ENCODE measurements at places on chromosomes 3 and 15.

DNA sequence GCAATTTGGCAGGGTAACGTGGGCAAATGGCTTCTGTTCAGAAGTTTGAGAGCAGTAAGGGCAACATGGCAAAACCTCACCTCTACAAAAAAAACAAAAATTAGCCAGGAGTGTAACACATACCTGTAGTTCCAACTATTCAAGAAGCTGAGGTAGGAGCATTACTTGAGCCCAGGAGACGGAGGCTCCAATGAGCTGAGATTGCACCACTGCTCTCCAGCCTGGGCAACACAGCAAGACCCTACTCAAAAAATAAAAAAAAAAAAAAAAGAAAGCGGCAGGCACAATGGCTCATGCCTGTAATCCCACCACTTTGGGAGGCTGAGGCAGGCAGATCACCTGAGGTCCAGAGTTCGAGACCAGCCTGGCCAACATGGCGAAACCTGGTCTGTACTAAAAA lies 5.9 kb upstream of the INO80 start:
- DNase-seq: no peak

DNA sequence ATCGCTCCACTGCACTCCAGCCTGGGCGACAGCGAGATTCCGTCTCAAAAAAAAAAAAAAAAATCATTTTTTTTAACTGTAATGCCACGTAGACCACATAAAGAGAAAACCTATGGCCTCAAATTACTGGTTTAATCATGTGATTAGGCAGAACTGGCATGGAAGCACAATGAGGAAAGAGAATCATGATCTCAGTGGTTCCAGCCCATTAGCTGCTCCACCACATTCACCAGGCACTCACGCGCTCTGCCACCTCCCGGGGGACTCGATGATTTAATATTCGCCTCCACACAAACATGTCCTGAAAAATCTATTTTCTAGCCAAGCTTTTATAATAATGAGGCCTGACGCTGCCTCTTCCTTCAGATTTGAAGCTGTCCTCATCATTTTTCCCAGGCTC lies 204.7 kb downstream of the TBL1XR1 start:
- no peak for DNase-seq

- no peak for DNase-seq
These were observed 16.4 kb upstream of the SKIC8 start for GRCh38 chr15:78315686-78316282.

DNA sequence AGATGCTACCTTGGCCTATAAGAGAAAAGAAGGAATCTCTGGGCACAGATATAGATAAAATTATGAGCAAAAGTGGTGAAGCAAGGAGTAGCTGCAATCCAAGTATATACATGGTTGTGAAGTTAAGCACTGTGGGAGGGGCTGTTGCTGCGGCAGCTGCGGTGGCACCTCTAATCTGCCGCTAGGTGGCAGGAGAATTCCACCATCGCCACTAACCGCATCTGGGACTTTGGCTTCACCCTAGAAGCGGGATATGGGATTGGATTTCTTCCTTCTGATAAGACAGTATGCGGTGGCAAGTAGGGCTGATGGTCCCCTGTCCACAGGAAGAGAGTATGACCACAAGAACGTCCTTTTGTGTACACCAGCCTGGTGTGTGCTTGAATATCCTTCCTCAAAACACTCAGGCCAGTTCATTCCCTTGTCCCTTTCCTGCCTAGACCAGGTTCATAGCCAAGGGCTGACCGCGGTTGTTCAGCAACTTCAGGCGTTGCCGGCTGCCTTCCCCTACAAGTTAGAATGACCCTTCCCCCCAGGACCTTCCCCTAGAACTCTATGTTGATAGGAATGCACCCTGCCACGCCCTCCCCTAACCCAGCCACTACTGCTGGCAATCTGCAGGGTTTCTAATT lies 5.1 kb downstream of the MAGEL2 start:
- DNase-seq: no peak

GRCh38 chr3:12655701-12656100 lies 8.2 kb downstream of the RAF1 start:
- DNase-seq: no peak

DNA sequence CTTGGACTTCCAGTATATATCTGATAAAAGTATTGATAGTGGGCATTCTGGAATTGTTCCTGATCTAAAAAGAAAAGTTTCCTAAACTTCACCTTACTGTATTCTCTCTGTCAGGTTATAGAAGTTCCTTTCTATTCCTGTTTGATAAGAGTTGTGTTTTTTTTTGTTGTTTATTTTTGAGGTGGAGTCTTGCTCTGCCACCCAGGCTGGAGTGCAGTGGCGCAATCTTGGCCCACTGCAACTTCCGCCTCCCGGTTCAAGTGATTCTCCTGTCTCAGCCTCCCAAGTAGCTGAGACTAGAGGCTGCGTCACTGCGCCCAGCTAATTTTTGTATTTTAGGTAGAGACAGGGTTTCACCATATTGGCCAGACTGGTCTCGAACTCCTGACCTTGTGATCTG lies 13.1 kb downstream of the BLM start:
- DNase-seq: no peak

DNA sequence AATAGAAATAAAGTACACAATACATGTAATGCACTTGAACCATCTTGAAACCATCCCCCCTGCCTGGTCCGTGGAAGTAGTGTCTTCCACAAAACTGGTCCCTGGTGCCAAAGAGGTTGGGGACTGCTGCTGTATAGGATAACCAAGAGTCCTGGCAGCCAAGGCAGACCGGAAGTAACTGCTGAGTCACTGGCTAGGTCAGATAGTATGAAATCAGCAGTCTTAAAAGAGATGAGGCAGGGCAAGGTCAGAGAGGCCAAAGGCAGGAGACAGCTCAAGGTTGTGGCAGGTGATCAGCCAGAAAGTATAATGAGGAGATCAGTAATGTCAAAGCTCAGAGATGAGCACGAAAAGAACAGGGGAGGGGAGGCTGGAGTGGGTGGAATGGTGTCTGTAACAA lies 60.2 kb downstream of the MAP3K13 start:
- no peak for DNase-seq

DNA sequence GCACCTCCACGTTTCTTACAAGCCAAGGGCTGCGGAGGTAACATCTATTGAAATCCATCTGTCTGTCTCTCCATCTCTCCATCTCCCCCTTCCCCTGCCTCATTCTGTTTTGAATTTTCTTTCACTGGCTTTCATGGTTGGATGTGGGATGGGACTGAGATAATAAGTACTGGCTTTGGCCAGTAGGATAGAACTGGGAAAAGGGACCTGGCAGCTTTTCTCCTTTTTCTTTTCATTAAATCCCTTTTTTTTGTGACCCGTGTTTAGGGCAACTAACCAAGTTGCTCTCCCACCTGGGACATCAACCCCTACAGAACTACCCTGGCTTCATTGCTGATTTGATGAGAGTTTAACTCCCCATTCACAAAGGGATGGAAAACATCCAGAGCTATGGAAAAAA lies 66.8 kb upstream of the ADAMTSL3 start:
- DNase-seq: no peak

DNA sequence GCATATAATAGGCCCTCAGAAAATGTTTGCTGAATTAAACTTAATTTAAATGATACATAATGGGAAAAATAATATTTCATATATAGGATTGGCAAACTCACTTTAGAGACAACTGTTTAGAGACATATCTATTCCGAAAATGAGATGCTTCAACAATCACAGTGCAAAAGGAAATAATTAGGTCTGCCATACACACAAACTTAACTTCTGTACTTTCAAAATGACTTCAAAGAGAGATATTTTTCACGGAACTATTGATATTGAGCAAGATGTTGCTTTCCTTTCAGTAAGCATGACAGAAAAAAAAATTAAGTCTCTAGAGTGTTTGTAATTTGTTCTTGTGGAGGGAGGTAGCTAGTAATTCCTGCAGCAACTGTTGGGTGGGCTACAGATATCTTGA lies 769.5 kb downstream of the TUSC7 start:
- no peak for DNase-seq

- no peak for DNase-seq
These were observed 228.6 kb downstream of the TJP1 start for GRCh38 chr15:29593629-29594028.

DNA sequence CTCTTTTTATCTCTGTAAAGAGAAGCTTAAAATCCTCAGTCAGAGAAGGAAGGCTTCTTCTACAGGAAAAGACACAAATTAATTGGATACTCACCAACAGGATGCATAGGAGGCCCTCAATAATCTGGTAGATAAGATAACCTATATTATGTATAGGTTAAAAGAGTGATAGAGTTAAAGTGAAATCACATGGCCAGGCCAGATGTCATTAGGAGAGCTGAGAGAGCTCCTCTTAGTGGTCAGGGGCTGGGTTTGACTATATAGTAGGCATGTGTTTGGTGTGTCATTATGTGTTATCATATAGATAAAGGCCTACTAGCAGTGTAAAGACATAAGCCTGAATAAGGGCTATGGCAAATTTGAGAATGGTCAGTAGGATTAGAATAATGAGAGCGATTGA lies 479.3 kb downstream of the EPHA3 start:
- DNase-seq: no peak

GRCh38 chr3:9397906-9398699 lies 688 bp downstream of the SETD5 start:
- no peak for DNase-seq

GRCh38 chr3:52162250-52162872 lies 8.1 kb upstream of the POC1A start:
- no peak for DNase-seq

- DNase-seq: no peak
These were observed 26.3 kb downstream of the CCDC13 start for GRCh38 chr3:42746455-42747450.

Data from CD4-positive, alpha-beta T cell treated with Interferon alpha-2 for 1 hour (primary cell).